ENCODE measurements at places on chromosomes 2 and 18.

DNA sequence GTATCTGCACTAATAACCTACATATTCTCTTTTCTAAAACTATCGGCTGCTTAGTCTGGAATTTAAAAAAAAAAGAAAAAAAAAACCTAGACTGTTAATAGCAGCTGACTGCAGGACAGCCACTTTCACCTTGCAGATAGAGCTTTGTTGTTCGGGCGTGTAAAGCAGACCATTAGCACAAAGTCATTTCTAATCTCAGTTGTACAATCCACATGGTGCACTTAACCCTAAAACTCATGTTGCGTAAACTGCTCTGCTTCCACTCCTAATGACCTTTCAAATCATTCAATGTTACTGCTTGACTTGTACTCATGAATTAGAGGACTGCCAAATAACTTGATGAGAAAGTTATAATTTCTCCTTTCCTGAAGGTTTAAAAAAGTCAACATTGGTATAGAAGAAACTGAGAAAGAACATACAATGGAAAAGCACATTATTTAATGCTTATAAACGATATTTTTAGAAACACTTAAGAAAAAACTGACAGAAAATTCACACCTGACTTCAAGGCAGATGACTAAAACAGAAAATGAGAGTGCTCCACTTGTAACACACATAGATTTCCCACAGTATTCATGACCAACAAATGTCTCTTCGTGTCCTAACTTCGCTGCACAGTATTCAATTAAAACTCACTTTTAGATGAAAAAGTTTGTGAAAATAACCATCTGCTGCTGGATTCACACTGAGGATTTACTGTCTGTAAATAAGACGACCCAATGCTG, 2.6 kb downstream of the CDH2 start:
- DNase-seq: no peak

- no peak for DNase-seq
Measured at GRCh38 chr2:101534149-101534611, 59.3 kb upstream of the RFX8 start.

- DNase-seq: no peak
Measured at GRCh38 chr2:201532686-201533304, 81.3 kb downstream of the STRADB start.

- DNase-seq: no peak
Measured at GRCh38 chr2:231241755-231242507, 43.5 kb downstream of the ARMC9 start.

DNA sequence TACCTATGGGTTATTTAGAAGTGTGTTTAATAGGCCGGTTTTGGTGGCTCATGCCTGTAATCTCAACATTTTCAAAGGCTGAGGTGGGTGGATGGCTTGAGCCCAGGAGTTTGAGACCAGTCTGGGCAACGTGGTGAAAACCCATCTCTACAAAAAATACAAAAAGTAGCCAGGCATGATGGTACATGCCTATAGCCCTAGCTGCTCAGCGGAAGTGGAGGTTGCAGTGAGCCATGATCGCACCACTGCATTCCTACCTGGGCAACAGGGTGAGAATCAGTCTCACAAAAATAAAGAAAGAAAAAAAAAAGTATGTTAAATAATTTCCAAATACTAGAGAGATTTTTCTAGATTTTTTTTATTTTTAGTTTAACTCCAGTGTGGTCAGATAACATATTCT, 316.0 kb downstream of the KIAA1328 start:
- no peak for DNase-seq

- no peak for DNase-seq
Measured at GRCh38 chr2:183009249-183009899, 28.9 kb downstream of the NCKAP1 start.

DNA sequence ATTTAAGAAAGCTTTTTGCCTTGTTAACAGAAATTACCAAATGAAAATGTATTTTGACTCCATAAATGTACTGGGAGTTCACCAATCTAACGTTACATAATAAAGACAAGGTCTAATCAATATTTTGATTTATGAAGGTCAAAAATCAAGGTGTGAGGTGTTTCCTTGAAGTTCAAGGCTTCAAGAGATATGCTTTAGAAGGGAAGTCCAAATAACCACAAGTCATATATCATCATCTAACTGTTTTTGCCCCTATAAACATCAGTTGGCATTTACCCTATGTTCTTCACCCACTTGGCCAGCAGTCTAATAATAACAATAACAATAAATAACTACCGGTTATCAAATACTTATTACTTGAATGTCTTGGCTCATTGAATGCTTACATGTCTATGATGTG, 196.1 kb upstream of the ID2 start:
- DNase-seq: no peak

DNA sequence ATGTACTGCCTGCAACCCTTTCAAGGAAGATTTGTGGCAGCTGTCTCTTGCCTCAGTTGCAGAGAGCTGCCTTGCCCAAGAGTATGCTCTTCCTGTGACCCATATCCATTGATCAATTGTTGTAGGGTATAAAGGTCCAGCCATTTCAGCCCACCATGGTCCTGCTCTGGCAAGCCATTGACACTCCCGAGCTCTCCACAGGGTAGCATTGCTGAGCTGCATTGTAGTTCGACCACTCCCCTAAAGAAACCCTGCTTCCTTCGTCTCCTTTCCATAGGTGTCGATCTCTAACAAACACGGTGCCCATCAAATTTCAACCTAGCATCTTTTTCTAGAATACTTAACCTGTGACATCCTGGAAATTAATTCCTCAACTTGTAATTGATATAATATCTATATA, 104.9 kb upstream of the NDUFV2 start:
- no peak for DNase-seq
